ENCODE measurements at places on chromosomes 6 and 20.

DNA sequence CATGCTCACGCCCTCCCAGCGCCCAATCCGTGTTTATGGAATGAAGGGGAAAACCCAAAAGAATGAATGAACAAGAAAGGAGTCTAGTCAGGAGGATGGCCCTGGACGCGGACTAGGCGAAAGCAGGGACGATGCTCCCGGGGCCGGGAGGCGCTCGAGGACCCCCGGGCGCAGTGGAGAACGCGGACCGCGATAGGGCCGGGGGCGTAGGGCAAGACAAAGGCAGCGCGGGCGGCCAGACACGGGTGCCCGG is 758 bp downstream of the GCLC start:
- no peak for DNase-seq

DNA sequence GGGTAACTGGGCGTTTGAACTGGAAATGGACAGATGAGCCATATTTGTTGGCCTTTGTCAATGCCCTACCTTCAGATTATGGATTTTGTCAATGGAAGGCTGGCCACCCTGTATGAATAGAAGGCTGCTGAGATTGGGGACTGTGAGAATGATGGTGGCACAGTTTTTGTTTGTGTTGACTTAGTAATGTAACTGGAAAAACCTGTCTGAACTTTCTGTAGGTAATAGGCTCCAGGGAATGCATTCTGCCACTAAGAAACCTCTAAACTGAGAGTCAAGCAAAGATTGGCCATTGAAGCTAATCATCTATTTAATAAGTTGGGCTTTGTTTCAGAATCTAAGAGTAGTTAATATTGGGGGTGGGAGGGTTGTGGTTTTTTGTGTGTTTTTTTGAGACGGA is 97.5 kb downstream of the FOXO3 start:
- no peak for DNase-seq

DNA sequence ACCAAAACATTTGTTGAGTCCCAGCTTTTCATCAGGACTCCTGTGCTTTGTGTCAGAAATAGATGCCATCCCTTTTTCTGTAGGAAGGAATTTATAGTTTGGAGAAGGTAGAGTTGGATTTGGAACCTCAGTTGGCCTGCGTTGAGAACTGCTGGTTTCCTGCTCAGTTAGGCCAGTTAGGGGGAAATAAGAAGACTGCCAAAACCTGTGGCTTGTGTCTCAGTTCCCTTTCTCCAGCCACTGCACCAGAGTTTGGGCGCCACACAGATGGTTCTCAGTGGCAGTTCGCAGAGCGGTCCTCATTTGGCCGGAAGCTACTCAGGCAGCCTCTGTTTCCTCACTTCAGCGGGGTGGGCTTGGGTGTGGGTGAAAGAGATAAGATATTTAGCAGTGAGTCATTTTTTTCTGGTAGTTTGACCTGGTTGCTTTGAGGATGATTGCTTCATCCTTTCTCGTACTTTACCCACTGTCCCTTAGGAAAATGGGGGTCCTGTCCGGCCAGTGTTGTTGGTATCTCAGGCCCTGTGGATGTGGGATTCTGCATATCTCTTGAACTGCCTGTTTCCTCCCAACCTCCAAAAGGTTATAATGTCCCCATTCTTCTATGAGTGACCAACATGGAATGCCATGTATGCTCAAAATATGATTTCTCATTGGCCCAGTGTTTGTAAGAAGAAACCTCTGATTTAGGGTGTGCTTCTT is 53.7 kb downstream of the JARID2 start:
- no peak for DNase-seq

DNA sequence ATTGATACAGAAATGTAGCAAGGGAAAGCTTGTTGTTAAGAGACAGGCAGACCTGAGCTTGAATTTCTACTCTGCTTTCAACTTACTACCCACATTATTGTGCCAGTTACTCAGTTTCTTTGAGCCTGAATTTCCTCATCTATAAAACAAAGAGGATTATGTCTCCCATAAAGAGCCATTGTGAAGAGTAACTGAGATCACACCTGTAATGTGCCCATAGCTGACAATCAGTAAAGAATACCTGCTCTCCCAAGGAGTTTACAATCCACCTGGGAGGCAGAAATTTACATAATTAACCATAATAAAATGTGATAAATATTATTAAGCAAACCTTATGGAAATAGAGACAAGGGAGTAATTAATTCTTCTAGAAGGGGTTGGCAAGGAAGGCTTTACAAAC is 204.9 kb downstream of the EPM2A start:
- no peak for DNase-seq

- DNase-seq: no peak
Measured at GRCh38 chr20:63560856-63561609, 7.1 kb downstream of the FNDC11 start.

DNA sequence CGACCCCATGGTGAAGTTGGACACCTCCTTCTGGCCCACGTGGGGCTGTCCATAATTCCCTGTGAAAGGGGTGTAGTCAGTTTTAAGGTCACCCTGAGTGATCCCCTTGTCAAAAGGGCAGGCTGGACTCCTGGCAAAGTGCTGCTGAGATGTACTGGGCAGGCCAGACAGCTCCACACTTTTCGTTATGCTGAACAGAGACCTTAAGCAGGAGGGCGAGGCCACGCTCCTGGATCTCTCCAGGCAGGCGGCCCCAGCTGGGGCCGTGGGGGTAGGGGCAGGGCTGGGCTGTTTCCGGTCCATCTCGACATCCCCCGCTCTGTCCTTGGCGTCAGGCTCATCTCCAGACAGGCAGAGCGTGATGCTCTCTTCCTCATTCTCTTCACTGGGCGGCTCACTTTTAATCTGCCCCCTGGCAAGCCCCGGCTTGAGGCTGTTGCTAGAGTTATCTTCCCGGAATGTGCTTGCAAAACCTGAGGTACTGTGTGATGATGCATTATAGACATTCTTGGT is 56.7 kb downstream of the GJA10 start:
- no peak for DNase-seq

DNA sequence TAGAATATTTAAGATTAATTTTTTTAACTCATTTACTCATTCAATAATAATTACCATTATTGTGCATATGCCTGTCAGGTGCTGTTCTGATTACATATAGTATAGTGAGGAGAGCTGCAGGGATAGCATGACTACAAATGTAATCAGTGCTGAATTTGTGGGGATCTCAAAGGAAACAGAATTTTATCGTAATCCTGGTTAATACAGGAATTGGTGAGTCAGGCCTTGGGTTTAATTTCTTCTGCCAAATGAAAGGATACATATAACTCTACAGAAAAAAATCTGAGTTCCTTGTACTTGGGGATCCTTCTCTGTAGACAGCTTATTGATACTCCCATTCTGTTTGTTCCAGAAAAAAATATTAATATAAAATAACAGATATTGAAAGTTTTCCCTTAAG is 297.2 kb downstream of the GJA1 start:
- DNase-seq: no peak

Data from coronary artery (tissue), 2 donors.